ENCODE measurements at places on chromosomes 2 and 18. TPM values are rescaled to one million over a fixed set of nuclear protein-coding genes. Genes with fewer than 3 reads are reported as not detected.

GRCh38 chr2:96913398-96914202 lies 43.7 kb upstream of the SEMA4C start:
- H3K4me3 ChIP-seq = peak overlapping the region; percentile 12
- no peak overlapping the region for H3K27ac ChIP-seq
- DNase-seq = peak; percentile 69

DNA sequence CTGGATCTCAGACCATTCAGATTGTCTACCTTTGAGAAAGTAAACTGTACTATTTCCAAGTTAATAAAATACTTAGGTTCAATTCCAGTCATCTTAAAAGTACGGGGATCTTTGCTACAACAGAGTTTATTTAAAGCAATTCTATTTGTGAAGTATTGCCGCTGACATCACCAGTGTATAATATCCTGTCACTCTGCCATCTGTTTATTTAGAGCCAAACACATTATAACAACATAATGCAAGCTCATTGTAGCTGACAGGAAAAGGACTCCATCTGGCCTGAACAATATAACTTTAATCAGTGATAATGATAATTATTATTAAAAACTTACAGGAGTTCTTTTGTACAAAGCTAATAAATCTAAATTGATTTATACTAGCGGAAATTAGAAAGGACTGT lies 786.8 kb downstream of the ERBB4 start:
- H3K27ac ChIP-seq = no peak overlapping the region
- no peaks in the 10 kb centered on the region for H3K4me1 ChIP-seq
- H3K27me3 ChIP-seq = no peaks in the 10 kb centered on the region
- no peak for DNase-seq

GRCh38 chr2:42792087-42792582 lies 248 bp downstream of the HAAO start:
- peak overlapping the region; percentile 87 for H3K4me3 ChIP-seq
- DNase-seq = peak; percentile 69
- peaks cover 11% of the 10 kb centered on the region for H3K36me3 ChIP-seq

- H3K27ac ChIP-seq = no peak overlapping the region
- H3K4me1 ChIP-seq = no peaks in the 10 kb centered on the region
- H3K27me3 ChIP-seq = no peaks in the 10 kb centered on the region
- no peaks in the 10 kb centered on the region for H3K36me3 ChIP-seq
Observed at GRCh38 chr2:34991508-34992274, 1363.9 kb upstream of the CRIM1 start.

DNA sequence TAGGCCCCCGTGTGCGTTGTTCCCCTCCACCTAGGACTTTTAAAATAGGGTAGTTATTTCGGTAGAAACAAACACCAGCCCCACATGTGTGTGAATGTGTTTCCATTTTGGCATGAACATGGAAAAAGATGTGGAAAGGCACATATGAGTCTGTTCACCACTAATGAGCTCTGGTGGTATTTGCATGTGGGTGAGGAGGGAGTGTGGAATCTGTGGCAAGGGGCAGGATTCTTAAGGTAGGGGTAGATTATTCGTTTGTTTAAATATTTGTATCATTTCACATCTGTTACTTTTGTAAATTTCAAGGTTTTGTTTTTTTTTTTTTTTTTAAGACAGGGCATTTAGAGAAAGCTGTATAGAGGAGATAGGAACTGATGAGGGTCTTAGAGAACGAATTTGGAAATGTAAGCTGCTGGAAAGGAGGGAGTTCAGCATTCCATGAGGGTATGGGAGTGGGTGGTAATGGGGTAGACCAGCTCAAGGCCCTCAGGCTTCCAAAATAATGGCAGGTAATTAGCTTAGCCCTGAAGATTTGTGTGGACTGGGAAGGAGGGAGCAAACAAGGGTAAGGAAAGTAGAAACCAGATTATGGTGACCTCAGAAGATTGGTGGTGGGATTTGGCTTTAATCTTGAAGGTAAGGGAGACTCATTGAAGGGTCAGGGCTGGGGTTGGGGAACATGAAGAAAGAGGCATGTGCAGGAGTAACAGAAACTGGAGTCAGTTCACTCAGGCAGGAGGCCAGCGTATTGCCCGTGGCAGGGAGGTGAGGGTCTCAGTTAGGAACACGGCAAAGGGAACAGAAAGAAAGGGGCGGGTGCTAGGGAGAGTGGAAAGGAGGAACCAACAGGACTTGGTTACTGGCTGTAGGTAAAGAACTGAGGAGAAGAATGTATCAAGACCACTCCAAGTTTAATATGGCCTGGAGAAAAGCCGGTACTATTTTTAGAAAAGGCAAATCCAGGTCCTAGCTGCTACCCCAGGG lies 123.6 kb downstream of the PLB1 start:
- peaks cover 32% of the 10 kb centered on the region for H3K36me3 ChIP-seq
- no peak overlapping the region for H3K4me3 ChIP-seq
- DNase-seq = no peak
- no peaks in the 10 kb centered on the region for H3K27me3 ChIP-seq

DNA sequence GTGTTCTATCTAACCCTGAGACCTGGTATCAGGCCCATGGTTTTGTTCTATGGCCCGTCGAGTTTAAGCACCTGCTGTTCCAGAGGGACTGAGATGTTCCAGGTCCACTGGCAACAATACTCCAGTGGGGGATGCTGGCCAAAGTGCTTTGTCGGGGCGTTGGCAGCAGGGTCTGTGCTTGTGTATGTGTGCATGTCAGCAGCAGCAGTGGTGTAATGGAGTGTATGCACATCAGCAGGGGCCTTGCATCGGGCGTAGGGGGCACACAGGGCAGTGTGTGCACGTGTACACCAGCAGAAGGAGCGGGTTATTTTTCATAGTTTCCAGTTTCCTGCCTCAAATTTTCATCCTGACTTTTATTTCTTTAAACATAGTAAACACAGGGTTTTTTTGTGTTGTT lies 37.8 kb upstream of the THUMPD2 start:
- H3K4me3 ChIP-seq = no peak overlapping the region
- no peak overlapping the region for H3K27ac ChIP-seq
- DNase-seq = no peak
- H3K27me3 ChIP-seq = no peaks in the 10 kb centered on the region

DNA sequence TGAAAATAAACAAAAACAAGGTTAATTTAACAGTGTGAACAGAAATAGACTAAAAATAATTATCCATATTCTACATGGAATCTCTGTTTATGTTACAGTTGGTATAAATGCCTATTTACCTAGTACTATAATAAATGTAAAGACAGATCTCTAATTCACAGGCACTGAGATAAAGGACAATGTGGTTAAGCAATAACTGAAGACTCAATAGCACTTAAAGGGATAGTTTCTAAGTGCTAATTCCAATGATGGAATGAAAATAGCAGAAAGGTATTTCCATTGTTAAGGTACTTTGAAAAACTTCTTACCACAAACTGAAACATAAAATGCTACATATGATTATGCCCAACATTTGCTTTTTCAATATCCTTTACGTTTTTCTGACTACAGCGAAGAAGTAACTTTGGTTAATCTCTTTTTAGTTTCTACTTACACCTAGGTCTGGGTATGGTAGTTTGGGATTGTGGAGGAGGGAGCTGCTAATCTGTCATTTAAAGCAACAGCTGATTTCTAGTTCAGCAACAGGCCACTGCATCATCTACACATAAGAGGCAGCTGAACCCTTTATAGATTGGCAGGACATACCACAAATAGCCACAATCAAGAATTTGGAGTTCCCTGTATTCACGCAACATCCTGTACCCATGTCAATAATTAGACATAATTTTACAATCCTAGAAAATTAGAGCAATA lies 27.2 kb downstream of the MAP4K3 start:
- no peak overlapping the region for H3K27ac ChIP-seq
- no peak for DNase-seq
- no peaks in the 10 kb centered on the region for H3K27me3 ChIP-seq
- H3K4me1 ChIP-seq = peaks cover 12% of the 10 kb centered on the region
- H3K36me3 ChIP-seq = no peaks in the 10 kb centered on the region

GRCh38 chr2:152335726-152336118 lies 748 bp downstream of the FMNL2 start:
- no peaks in the 10 kb centered on the region for H3K36me3 ChIP-seq
- peak overlapping the region; percentile 53 for H3K4me3 ChIP-seq
- H3K4me1 ChIP-seq = peaks cover 21% of the 10 kb centered on the region

DNA sequence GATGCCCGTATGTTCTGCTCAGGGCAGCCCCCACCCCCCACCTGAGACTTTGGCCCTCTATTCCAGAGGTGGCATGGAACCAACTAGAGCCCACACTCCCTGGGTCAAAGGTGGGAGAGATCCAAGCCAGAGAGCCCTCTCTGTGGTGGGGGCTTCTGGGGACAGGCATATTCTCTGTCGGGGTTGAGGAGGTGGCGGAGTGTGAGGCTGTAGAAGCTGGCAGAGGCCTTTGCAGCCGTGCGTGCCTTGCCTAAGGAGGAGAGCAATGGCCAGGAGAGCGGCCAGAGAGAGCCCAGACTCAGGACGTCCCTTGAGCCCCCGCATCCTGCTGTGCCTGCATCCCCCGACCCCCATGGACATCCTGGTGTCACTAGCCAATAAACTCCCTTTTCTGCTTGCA lies 79.2 kb upstream of the HPCAL1 start:
- H3K4me1 ChIP-seq = no peaks in the 10 kb centered on the region
- H3K27ac ChIP-seq = no peak overlapping the region
- no peaks in the 10 kb centered on the region for H3K36me3 ChIP-seq
- no peak for DNase-seq

DNA sequence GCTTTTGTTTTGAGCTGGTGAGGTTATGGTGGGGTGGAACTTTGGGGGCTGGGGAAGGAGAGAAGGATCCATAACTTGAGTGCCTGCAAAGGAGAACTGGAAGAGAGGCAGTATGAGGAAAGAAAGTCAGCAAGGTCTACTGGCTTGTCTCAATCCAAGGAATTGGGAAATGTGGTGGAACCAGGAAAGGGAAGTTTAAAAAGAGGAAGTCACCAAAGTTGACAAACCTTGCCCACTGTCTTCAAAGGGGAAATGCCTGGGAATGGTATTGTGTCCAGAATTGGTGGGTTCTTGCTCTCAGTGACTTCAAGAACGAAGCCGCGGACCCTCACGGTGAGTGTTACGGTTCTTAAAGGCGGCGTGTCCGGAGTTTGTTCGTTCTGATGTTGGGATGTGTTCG lies 304.1 kb upstream of the FAM98A start:
- H3K36me3 ChIP-seq = no peaks in the 10 kb centered on the region
- no peaks in the 10 kb centered on the region for H3K4me1 ChIP-seq
- no peak overlapping the region for H3K27ac ChIP-seq
- H3K4me3 ChIP-seq = no peak overlapping the region
- DNase-seq = no peak

- DNase-seq = no peak
- no peaks in the 10 kb centered on the region for H3K27me3 ChIP-seq
- no peaks in the 10 kb centered on the region for H3K36me3 ChIP-seq
- H3K4me3 ChIP-seq = no peak overlapping the region
Observed at GRCh38 chr2:127596311-127597045, 49.5 kb upstream of the GPR17 start.

DNA sequence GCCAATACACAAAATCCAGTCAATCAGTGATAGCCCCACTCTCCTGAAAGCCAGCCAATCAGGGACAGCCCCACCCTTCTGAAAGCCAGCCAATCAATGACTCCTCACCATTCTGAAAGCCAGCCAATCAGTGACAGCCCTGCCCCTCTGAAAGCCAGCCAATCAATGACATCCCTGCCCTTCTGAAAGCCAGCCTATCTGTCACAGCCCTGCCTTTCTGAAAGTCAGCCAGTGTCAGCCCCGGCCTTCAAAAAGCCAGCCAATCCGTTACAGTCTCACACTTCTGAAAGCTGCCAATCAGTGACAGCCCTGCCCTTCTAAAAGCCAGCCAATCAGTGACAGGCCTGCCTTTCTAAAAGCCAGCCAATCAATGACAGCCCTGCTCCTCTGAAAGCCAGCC lies 95.9 kb upstream of the HDAC4 start:
- peaks cover 48% of the 10 kb centered on the region for H3K4me1 ChIP-seq
- no peak for DNase-seq

GRCh38 chr2:207180741-207181140 lies 15.0 kb upstream of the KLF7 start:
- no peaks in the 10 kb centered on the region for H3K27me3 ChIP-seq
- no peaks in the 10 kb centered on the region for H3K36me3 ChIP-seq
- H3K4me1 ChIP-seq = peaks cover 12% of the 10 kb centered on the region

DNA sequence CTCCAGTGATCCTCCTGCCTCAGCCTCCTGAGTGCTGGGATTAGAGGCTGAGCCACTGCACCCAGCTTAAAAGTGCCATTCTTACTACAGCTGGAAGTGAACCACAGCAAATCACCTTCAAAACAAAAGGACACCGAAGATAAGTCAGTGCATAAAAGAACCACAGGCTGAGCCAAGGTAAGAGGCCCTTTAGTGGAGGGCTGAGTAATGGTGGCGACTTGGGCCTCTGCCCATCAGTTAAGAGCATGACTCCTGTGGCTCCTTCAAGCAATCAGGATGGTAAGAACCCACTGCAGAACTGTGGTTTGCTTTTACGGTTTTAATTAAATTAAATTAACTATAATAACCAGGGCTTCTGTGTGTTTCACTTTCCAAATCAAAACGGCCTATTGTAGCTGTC lies 75.1 kb downstream of the CTAGE1 start:
- H3K4me3 ChIP-seq = no peak overlapping the region
- peaks cover 29% of the 10 kb centered on the region for H3K27me3 ChIP-seq
- H3K4me1 ChIP-seq = peaks cover 2% of the 10 kb centered on the region
- DNase-seq = no peak

GRCh38 chr2:68463287-68463877 lies 3.7 kb downstream of the FBXO48 start:
- H3K27ac ChIP-seq = no peak overlapping the region
- no peak overlapping the region for H3K4me3 ChIP-seq
- no peaks in the 10 kb centered on the region for H3K27me3 ChIP-seq

DNA sequence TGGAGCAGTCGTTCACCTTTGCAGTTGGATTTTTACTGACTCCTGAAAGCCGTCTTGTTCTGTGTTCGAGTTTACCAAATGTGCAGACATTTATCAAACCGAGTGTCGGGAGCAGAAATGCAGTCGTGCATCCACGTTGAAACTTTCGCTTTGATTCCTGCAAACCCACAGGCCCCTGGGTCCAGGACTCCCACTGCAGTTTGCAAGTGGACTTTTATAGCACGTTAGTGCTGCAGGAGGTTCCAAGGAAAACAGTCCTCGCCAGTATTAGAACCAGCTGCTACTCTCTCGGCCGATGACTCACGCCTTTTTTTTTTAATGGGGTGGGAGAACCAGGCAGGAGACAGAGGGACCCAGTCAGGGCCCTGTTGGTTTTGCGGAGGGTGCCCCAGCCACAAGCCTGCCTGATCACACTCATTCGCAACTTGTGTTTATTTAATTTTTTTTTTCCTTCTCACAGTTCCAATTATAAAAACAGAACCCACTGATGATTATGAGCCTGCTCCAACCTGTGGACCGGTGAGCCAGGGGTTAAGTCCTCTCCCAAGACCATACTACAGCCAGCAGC lies 90.1 kb downstream of the NFATC1 start:
- H3K4me1 ChIP-seq = no peaks in the 10 kb centered on the region
- no peak for DNase-seq
- H3K36me3 ChIP-seq = peaks cover 52% of the 10 kb centered on the region
- no peak overlapping the region for H3K27ac ChIP-seq

- H3K27me3 ChIP-seq = no peaks in the 10 kb centered on the region
- peak; percentile 40 for DNase-seq
- no peaks in the 10 kb centered on the region for H3K36me3 ChIP-seq
Observed at GRCh38 chr18:12236934-12237832, 17.0 kb upstream of the CIDEA start.

Gene TUBA3D
- not detected for polyA plus RNA-seq

Gene IL36A
- polyA plus RNA-seq = not detected

Gene COL6A3
- not detected for polyA plus RNA-seq

Gene ZSCAN30
- polyA plus RNA-seq = 1.4 TPM

Gene RTP5
- polyA plus RNA-seq = not detected

All from CD14-positive monocyte (primary cell).